Breast epithelium (tissue), 4 donors: ENCODE measurements at places on chromosomes 5 and 9. TPM values are rescaled to one million over a fixed set of nuclear protein-coding genes. Genes with fewer than 3 reads are reported as not detected.

The PCDHGB2 gene
- total RNA-seq: 6.2 TPM

The IFNA21 gene
- not detected for total RNA-seq

The GFI1B gene
- not detected for total RNA-seq

The ENDOG gene
- total RNA-seq: 25.8 TPM

The ARL14EPL gene
- total RNA-seq: not detected

The C9 gene
- total RNA-seq: not detected

The LPAR1 gene
- total RNA-seq: 79.3 TPM

The GOLPH3 gene
- 100 TPM for total RNA-seq

The PCDHGA12 gene
- total RNA-seq: 9.8 TPM

The TOR1A gene
- total RNA-seq: 54.4 TPM

The EDIL3 gene
- total RNA-seq: 7.2 TPM

The REEP5 gene
- 177 TPM for total RNA-seq

The CYSRT1 gene
- 0.29 TPM for total RNA-seq

The SVEP1 gene
- 99.0 TPM for total RNA-seq

The PRLR gene
- total RNA-seq: 78.0 TPM

The RANBP3L gene
- total RNA-seq: 11.0 TPM

The KIF24 gene
- total RNA-seq: 2.6 TPM

The PCDHGA9 gene
- total RNA-seq: 13.8 TPM

The LPCAT1 gene
- total RNA-seq: 19.4 TPM

The FUBP3 gene
- 38.7 TPM for total RNA-seq

The CAVIN4 gene
- 0.29 TPM for total RNA-seq

The ASPN gene
- total RNA-seq: 6.2 TPM

The PCDHA12 gene
- total RNA-seq: 5.0 TPM

The TAF1L gene
- total RNA-seq: not detected

The PLAC8L1 gene
- total RNA-seq: not detected

The JAKMIP2 gene
- total RNA-seq: 0.64 TPM

The RNF183 gene
- total RNA-seq: 3.5 TPM

The DPYSL3 gene
- 34.7 TPM for total RNA-seq

The PTPN3 gene
- total RNA-seq: 14.4 TPM

The HNRNPH1 gene
- total RNA-seq: 621 TPM

The FLT4 gene
- 7.9 TPM for total RNA-seq

The CER1 gene
- not detected for total RNA-seq

The IL33 gene
- total RNA-seq: 29.2 TPM

The ELAVL2 gene
- 1.1 TPM for total RNA-seq

The F2RL2 gene
- 2.9 TPM for total RNA-seq

The SLC34A3 gene
- not detected for total RNA-seq

The CLIC3 gene
- total RNA-seq: not detected

The SLC36A3 gene
- total RNA-seq: not detected

The DRD1 gene
- total RNA-seq: 0.33 TPM

The OBP2B gene
- 0.98 TPM for total RNA-seq

The TAF11L5 gene
- not detected for total RNA-seq

The MVB12B gene
- 8.2 TPM for total RNA-seq
